ENCODE measurements at places on chromosomes 3 and 15.

DNA sequence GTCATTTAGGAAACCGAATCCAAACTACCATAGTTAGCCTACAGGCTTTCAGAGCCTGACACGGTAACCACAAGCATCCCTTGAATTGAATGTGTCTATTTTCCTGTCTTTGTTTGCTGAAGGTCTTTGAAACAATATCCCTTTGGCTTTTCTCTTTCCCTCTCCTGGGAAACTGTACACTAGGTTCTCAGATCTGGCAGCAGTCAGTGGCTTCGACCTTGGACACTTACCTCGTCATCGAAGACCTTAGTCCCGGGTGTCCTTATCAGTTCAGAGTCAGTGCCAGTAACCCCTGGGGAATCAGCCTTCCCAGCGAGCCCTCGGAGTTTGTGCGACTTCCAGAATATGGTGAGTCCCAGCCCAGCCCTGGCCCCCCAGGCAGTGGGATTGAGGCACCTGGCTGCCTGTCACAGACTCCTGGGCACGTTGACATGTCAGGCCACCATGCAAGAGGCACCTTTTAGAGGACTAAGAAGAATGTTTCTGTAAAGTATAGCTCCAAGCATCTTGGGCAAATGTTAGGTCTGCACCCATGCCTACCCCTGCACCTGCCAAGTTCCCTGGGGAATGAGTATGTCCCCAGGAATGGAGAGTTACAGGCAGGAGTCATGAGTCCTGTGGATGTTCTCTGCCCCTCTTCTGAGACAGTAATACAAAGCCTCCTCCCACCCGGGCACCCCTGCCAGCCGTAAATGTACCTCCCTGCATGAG lies 30.4 kb upstream of the UMPS start:
- no peak for DNase-seq

- DNase-seq: no peak
Observed at GRCh38 chr3:186217820-186218164, 108.9 kb upstream of the ETV5 start.

DNA sequence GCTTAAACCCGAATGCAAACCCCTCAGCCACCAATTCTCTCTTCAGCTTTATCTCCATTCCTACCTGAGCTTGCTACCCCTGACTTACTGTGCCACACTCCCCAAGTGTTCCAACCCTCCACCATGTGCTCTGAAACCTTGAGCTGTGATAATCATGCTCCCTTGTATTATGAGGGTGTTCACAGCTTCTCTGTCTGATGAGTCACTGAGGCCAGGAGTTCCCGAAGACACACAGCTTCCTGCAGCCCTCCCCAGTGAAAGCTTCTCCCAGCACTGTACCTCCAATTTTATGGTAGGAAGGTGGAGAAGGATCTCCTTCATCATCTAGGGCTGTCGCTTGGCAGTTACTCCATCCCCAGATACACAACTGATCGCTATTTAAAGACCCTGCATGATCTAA lies 24.9 kb downstream of the STAC start:
- no peak for DNase-seq

DNA sequence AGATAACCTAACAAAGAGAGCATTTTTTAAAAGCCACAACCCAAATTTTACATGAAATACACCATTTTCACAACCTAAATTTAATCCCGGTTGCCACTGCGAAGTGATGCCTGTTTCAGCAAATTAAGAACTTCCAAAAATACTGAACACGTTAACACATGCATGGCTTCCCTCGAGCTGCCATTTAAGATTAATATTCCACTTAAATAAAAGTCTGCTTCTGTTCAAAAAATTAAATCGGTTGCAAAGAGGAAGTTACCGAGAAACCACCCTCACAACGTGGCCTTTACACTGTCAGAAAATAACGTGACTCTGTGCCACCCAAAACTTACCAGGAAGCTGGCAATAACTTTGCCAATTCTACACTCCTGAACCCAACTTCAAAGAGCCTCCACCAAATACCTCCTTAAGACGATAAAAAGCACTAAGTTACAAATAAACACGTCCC lies 1.2 kb downstream of the TBL1XR1 start:
- peak; percentile 67 for DNase-seq

DNA sequence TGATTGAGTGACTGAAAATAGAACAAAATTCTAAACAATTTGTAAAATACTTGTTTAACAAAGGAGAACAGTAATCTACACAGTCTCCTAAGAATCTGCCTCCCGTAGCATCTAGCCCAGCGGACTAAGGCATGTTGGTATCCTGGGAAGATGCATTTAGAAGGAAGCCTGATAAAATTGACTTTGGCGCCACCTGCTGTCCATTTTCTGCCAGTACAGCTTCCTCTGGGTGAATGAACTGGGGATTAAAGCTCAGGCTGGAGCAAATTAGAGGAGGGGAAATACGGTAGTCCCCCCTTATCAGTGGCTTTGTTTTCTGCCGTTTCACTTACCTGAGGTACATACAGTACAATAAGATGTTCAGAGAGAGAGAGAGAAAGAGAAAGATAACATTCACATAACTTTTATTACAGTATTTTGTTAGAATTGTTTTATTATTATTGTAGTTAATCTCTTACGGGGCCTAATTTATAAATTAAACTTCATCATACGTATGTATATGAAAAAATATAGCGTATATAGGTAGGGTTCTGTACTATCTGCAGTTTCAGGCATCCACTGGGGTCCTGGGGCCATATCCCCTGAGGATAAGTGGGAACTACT lies 191.6 kb downstream of the GAP43 start:
- DNase-seq: peak; percentile 75

DNA sequence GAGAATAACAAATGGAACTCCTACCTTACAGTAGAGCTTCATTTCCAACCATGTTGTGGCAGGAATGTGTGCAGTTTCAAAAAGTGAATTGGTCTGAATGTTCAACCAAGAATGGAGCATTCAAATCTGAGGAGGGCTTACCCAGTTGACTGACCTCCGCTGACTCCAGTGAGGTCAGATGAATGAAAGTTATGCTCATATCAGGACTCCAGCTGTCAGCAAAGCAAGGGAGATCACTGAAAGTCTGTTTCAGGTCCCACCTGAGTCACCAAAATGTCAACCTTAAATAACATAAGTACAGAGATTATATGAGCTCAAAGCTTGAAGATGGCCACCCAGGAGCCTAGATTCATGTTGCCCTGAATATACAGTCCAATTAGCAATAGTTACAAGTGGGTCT lies 473.5 kb downstream of the RBMS3 start:
- DNase-seq: no peak

DNA sequence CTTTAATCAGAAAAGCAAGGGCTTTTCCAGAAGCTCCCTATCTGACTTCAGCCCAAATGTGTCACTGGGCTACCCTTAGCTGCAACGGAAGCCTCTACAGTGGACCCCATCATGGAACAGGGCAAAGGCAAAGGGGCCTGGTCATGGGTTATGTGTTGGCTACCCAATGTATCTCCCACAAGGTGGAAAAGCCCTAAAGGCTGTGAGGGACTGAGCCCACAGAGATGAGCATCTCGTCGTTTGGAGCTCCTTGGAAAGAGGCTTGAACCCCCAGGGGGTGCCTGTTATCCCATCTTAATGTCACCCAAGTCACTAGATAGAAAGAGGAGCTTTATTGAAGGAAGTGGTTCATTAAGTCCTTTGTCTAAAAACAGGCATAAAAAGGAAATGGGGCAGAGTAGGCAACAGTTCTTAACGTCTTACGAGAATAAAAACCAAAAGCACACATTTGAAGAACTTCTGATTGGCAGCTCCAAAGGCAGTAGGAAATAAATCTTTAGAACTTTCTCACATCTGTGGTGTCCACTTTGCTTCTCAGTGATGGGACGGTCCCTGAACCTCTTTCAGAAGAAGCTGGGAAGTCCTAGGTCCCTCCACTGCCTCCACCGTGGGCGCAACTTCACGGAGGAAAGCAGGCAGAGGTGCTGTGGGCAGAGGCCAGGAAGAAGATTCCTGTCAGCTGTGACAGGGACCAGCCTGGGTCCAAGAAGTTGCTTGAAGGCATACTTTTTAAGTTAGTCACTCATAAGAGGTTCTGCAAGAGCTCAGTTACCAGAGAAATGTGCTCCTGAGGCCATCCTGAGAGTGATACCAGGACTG lies 93.7 kb downstream of the MYLK start:
- DNase-seq: no peak

GRCh38 chr3:153928851-153929250 lies 192.3 kb upstream of the ARHGEF26 start:
- DNase-seq: no peak

DNA sequence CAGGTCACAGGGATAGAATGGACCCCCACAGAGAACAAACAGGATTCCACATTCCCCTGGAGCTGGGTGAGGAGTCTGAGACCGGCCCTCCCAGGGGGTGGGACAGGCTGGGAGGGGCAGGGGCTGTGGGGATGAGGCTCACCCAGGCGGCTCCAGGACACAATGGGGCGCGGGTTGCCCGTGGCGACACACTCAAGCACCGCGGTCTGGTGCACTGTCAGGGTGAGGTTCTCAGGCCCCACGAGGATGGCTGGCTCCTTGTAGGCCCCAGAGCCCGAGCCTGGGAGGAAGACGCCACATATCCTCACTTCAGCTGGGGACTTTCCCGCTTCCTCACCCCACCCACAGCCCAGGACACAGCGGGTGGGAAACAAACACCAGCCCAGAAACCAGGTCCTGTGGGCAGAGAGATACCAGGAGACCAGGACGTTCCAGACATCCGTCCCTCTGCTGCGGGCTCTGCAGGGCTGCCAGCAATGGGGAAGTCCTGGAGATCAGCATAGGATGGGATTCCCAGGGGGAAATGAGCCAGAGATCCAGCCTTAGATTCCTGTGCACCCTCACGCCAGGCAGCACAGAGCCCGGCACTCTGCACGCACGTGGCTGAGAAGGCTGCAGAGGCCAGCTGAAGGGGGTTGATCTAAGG lies 30.2 kb downstream of the RNU5B-1 start:
- DNase-seq: no peak

GRCh38 chr15:49155834-49156627 lies 632 bp upstream of the COPS2 start:
- no peak for DNase-seq

DNA sequence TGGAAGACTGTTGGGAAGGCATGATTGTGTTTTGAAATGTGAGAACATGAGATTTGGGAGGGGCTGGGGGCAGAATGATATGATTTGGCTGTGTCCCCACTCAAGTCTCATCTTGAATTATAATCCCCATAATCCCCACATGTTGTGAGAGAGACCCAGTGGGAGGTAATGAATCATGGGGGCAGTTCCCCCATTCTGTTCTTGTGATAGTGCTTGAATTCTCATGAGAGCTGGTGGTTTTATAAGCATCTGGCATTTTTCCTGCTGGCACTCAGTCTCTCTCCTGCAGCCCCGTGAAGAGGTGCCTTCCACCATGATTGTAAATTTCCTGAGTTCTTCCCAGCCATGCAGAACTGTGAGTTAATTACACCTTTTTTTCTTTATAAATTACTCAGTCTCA lies 430.5 kb downstream of the OTOL1 start:
- DNase-seq: no peak

DNA sequence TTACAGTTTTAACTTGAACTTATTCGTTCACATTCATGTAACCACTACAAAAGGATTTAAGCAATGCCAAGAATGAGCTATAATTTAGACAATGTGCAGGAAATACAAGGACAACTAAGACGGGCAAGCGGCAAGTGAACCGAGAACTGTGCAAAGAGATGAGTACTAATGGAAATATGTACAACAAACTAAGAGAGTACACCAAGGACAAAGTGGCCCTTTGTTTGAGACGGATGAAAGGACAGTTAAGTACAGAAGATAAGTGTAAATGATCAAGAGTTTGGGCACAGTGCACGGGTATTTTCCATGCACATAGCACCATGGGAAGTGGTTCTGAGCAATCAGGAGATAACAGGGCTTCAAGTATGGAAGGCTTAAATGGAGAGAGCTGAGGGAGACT lies 281.7 kb downstream of the ROBO2 start:
- no peak for DNase-seq

DNA sequence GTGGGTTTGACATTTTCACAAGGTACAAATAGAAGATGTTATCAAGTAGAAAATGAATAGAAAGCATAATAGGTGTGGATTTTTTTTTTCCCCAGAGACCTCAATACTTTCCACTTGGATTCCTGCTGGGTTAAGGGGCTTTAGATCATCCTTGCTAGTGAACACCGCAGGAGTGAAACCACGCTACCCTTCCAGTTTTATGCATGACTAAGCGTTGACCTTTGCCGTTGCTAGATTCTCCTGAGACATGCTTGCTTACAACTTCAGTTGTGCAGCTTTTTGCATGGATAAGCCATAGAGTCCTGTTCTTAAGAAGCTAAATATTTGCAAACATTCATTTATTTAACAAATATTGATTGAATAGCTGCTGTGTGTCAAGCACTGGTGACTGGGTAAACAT lies 299.7 kb upstream of the LMCD1 start:
- no peak for DNase-seq

DNA sequence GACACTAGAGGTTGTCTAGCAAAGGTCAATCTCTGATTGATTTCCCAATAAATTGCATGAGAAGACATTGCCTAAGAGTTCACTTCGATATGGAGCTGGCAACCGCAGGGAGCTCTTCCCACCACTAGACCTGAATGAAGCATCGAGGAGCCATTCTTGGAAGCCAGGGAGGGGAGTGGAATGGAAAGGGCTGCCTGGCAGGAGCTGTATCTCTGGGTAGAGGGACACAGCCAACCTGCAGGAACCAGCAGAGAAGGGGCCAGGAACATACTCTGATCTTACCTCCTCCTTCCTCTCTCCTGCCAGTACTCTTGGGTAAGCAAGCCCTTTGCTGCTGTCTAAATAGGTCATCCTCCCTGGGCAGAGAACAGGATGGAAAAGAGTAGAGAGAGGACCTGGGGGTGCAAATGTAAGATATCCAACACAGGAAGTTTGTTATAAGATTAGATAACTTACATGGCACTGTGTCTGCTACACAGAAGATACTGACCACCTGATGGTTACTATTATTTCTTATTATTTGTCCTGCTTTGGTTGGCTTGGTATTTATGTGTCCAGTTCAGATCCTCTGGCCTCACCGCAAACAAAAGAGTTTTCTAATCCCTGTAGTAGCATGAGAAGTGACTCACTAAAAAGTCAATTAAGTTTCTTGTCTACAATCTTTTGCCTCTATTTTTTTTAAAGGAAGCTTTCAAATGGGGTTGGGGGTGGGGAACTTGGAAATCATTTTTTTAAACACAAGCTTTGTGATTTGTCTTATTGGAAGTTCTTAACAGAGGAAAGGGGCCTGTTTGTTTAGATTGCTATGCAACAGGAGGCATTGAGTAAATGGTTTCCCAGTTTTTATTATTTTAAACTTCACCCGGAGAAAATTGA lies 156.7 kb upstream of the TSC22D2 start:
- DNase-seq: no peak

DNA sequence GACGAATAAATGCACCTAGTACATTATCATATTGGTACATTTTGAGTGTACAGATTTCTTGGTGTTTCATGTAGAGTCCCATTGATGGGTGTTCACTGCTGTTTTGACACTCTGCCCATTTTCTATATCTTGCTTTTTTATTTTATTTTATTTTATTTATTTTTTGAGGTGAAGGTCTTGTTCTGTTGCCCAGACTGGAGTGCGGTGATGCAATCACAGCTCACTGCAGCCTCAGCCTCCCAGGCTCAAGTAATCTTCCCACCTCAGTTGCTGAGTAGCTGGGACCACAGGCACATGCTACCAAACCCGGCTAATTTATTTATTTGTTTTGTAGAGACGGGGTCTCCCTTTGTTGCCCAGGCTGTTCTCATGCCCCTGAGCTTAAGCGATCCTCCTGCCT lies 44.2 kb downstream of the DNAJC13 start:
- DNase-seq: no peak

Data from suppressor macrophage (primary cell).